ENCODE measurements at places on chromosomes 11 and 22.

- DNase-seq = no peak
Observed at GRCh38 chr11:120182790-120183491, 27.9 kb upstream of the OAF start.

- no peak for DNase-seq
Observed at GRCh38 chr11:71999798-72000197, 1.1 kb downstream of the IL18BP start.

GRCh38 chr11:44565953-44566949 is 788 bp downstream of the CD82 start:
- peak; percentile 15 for DNase-seq

DNA sequence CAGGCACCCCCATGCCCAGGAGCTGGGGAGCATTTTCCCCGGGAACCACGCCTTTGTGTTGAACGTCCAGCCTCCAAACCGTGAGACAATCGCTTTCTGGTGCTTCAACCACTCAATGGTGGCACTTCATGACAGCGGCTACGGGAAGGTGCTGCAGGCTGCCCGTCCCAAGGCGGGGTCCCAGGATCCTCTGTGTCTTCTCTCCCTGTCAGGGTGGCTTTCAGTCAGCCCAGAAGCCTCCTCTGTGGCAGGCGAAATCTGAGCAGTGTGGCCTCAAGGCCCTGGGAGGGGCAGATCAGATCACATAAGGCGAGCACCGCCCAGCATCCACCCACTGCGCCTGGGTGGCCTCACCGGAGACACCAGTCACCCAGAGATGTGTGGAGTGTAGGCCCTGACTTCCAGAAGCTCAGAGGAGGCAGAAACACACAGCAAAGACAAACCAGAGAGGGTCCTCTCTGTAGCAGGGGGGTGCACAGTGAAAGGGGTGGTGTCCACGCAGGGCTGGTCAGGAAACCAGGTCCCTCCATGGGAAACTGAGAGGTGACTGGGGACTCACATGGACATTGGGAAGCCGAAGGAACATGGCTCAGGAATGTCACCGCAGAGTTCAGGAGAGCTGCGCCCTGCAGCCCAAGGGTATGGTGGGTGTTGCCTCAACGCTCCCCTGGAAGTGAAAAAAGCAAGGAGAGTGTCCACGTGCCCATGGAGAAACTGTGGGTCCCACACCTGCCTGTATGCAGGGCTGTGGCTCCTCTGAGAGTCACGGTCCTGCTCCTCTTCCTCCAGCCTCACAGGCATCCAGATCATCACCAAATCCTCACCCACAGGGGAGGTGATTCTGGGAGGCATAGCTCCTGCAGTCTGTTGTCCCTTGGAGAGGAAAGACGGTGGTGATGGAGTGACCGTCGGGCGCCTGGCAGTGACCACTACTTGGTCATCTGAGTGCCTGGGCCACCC is 1420.7 kb downstream of the TBC1D22A start:
- no peak for DNase-seq

DNA sequence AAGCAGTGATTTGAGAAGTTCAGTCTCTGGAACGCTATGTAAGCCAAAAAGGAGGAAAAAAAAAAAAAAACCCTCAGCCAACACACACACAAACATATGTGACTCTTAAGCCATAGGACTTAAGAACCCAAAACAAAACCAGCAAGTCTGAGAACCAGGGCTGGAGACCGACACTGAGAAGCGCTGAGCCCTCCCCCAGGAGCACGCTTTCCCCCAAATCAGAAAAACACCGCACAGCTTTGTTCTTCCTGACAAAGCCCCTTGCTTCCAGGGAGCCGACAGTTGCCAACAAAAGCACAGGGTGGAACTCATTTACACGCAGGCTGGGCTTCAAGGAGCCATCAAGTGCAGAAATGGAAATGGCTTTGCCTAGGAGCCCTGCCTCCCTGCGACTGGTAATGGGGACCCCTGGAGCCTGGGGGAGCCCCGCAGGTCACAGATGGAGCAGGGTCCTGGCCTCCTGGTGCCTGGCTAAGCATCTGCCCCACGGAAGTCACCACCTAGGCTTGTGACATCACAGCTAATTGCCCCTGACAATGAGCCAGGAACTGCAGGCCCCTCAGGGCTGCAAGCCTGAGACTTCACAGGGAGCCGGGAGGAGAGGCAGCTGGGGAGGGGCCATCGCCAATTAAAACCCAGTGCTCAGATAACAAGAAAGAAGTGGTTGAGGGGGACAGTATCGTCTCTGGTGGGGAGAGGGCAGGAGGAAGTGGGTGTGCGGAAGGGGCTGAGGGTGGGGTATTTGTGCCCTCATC is 66.9 kb downstream of the NFAM1 start:
- DNase-seq = no peak

DNA sequence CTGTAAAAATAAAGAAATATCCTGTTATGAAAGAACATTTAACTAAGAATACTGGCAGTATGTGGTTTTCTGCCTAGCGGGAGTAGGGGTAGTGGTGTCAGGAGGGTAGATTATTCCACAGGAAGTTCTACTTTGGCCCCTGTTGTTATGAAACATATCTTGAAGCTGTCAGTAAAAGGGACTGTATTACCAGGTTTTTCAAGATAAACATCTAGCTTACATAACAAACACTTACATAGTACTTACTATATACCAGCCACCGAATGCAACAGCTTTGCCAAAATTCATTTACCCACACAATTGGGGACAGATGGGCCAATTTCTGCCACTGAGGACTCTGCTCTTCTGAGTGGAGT is 3.7 kb downstream of the TMEM123 start:
- no peak for DNase-seq

DNA sequence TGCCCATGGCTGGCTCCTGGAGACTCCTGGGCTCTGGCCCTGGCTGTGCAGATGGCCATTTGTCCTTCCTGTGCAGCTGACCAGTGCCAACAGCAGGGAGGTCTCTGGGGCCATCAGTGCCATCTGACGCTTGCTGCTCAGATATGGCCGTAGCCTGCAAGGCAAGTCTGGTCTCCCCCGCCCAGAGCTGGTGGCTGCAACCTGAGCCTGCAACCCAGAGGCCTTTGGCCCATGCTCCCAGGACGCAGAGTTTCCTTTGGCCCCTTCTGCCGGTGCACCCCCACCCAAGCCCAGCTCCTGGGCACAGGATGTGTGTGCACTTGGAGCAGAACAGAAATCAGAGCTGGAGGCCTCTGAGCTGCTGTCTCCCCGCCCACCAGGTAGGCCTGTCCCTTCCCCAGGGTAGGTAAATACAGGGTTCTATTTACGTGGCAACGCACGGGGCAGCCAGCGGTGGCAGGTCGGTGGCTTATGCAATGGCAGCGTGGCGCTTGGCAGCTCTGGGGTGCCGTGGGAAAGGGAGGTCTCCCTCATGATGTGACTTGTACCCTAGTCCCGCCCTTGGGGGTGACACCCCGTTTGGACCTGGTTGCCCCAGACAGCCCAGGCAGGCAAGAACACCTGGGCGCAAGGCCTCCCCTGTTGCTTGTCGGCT is 21.0 kb upstream of the MYEOV start:
- no peak for DNase-seq

DNA sequence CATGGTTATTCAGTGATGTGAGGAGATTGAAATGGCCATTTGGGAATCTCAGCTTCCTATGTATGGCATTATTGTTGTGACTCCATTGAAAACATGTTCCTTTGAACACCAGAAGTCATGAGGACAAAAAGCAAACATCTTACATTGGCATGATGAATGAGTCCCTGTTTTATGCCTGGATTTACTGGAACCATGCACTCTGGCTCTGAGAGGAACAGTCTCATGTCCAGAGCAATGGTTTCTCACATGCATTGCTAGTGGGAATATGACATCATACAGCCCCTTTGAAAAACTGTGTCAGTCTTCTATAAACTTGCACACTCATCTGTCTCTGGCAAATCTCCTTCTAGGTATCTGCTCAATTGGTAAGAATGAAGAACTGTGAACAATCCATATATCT is 3.4 kb upstream of the KDM4F start:
- no peak for DNase-seq

- DNase-seq = peak; percentile 15
Observed at GRCh38 chr11:68750195-68751003, 921 bp downstream of the TESMIN start.

DNA sequence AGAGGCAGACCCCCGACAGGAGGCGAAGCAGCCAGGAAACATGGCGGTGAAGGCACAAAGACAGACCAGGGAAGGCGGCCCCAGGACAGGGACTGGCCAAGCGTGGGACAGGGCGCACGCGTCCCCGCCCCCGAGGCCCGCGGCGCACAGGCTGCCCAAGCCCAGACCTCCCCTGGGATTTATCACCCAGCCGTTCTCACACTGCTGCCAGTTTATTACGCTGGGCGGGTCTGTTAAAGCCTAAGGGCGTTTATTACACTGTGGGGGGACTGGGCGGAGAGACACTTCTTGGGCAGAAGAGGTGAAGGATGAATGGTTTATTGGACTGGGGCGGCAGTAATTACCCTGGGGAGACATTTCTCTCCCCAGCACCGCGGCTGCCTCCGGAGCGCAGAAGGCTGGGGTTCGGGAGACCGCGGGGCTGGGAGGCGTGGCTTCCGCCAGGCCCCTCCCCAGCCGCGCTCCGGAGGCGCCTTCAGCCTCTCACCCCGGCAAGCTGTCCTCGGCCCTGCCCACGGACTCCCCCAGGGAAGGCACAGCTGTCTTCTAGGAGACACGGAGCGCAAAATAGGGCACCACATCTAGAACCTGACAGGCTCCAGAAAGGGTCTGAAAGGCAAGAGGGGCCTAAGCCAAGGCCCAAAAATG is 47.1 kb downstream of the SLC22A12 start:
- DNase-seq = no peak

- no peak for DNase-seq
Observed at GRCh38 chr11:73274722-73275380, 2.7 kb downstream of the P2RY6 start.

DNA sequence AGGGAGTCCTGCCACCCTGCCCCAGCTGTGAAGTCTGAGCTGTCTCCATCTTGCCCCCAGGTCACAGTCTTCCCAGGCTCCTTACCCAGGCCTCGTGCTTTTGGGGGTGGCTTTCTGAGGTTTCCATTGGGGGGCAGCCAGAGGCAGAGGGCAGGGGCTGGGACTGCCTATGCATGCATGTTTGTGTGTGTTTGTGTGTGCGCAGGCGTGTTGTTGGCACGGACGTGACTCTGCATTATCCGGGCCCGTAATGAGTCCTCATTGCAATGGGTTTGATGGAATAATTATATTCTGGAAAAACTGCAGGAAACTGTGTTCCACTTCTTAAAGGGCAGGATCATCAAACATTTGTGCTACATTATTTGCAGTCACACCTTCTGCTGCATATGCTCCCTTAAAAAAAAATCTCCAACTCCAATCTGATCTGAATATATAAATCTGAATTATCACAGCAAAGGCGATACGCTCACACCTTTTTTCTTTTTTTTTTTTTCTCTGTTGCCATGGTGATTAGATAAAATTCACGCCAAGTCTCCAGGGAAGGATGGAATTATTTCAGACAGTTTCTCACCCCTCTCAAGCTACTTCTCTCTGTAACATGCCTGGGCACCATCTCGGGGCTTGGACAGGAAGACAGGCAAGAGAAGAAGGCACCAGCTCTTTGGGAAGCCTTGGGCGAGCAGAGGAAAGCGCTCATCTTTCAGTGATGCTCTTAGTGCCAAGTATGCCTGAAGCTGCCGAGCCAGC is 45.9 kb downstream of the DSCAML1 start:
- DNase-seq = no peak

GRCh38 chr11:22244986-22245592 is 52.2 kb downstream of the ANO5 start:
- peak; percentile 4 for DNase-seq

DNA sequence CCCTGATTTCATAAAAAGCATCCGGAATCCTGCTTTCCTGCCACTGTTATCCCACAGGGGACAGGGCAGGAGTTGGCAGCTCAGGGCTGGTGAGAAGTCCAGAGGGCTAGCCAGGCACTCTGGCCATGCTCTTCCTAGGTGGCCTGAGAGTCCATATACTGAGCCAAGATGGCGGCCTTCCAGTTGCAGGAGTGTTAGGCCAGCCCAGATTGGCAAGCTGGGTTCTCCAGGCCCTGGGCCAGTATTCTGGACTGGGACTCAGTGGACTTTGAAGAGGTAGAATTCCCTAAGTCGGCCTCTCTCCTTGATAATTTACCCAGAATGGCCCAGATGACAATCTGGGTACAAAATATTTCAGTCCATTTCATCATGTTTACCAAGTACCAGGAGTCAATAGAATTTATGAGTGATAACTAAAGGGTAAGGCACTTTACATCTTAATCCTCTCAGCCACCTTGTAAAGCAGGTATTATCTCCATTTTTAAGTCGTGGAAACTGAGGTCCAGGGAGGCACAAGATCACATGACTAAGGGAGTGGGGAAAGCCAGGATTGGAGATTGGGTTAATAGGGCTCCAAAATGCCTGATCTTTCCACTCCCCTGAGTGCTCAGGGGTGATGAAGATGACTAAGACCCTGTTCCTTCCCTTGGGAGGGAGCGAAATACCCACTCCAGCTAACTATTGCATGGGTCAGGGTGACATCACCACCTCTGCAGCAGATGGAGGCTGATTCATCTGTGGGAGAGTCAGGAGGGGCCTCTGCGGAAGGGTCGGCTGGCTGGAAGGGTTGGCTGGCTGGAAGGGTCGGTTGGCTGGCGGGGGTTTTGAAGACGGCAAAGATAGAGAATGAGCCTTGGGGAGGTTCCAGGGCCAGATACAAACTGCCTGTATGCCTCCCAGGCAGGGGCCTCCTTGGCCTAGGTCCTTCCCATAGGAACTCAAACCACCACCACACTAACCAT is 1.2 kb upstream of the MICALL1 start:
- DNase-seq = peak; percentile 33

- DNase-seq = no peak
Observed at GRCh38 chr11:35419184-35419829, at the start of gene SLC1A2. Gene SLC1A2, minus strand, starts transcription at chr11:35419558. Its CDS starts 592 bp downstream, at chr11:35418966.

DNA sequence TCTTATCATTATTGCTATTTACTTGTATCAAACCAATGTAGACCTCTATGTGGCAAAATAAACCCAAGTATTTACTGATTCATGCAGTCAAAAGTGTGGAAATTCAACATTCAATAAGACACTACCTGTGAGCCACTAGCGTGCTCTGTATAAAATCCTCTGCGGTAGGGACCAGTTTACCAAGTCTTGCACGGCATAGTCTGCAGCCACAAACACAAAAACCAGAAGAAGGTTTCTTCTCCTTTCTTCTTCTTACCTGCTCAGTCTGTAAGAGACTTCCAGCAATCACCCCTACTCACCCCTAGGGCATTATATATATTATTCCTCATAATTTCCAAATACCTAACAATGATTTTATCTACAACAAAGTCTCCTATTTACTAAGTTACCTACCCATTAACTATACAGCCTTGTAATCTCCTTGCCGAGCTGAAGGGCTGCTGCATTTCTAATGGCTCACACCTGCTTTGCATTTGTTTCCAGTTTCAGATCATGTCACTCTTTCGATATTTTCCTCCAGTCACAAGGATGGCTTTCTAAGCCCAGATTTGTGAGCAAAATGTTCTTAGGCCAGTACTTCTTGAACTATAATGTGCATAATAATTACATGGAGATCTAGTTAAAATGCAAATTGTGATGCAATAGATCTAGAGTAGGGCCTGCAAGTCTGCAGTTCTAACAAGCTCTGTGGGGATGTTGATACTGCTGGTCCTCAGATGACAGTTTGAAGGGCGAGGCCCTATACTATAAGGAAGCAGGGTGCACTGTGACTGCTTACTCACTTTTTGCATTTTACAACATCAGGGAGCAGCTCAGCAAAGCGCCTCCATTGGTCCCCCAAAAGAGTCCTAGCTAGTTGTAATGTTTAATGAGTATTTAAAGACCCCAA is 191.9 kb upstream of the DDI1 start:
- no peak for DNase-seq
